Urinary bladder (tissue), 4 donors: ENCODE measurements at places on chromosomes 5 and 9. TPM values are rescaled to one million over a fixed set of nuclear protein-coding genes. Genes with fewer than 3 reads are reported as not detected.

GRCh38 chr9:21267485-21268346 lies 27.9 kb upstream of the IFNA14 start:
- DNase-seq = no peak

- DNase-seq = no peak
These were observed 14.1 kb upstream of the INIP start for GRCh38 chr9:112731971-112732370.

DNA sequence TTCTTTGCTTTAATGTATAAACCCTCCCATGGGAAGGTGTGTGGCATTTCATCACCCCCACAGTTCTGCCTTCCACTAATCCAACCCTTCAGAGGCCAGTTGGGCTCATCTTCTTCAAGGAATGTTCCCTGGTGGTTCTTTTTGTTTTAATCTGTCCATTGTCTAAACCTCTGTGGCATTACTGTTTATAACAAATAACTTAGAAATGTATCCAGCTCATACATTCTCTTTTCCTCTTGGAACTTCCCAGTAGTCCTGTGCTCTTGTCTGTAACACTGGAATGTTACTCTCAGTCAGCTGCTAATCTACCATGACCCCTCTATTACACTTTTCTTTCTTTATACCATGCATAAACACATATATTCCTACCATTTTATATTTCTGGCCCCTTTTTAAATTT lies 213.5 kb upstream of the TARS1 start:
- DNase-seq = no peak

GRCh38 chr5:63613442-63613841 lies 348.8 kb downstream of the HTR1A start:
- no peak for DNase-seq

DNA sequence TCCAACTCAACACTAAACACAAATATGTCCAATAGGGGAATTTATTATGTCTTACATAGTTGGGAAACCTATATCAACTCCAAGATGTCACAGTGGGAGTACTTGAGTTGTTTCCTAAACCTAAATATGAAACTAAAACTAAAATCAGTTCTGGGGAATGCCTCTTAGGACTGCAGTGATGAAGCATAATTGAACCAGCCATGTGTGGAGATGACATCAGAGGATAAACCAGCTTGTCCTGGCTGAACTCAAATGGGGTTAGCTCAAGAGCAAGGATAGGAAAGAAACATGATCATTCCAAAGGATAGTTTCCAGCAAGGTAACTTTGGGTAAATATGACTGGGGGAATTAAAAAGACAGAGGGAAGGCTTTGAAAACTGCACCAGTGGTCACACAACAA lies 88.9 kb upstream of the PLPPR1 start:
- no peak for DNase-seq

FBXW2 gene
- 48.5 TPM for total RNA-seq

ZCCHC7 gene
- 40.7 TPM for total RNA-seq

- no peak for DNase-seq
These were observed 451 bp downstream of the LPAR1 start for GRCh38 chr9:111037708-111038330.

- DNase-seq = no peak
These were observed 278.0 kb upstream of the GRIA1 start for GRCh38 chr5:153212471-153212870.

GRCh38 chr5:134446938-134447337 lies 35.3 kb upstream of the CDKN2AIPNL start:
- no peak for DNase-seq

DNA sequence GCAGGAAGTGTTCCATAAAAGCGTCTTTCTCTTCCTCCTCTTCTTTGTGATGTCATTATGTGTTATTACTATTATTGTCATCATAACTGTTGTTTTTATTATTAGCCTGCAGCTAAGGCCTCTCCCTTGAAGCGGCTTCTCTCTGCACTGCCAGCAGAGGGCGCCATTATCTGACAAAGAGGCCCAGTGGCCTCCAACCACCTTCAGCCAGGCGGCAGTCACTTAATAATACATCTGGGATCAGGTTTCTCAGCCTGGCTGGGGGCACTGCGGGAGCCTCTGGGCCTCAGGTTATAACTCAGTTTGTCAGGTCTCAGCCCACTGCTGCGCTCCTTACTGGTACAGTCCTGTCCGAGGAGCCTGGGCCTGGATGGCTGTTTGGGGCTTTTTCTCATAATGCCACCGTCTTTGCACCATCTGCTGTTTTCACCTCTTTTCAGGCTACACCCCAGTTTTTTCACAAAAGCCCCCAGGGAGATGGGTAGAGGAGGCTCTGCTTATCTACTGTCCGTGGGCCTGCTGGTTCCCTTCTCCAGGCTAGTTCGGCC lies 281.9 kb downstream of the NSG2 start:
- DNase-seq = no peak

FYB1 gene
- 10.9 TPM for total RNA-seq
